ENCODE measurements at places on chromosomes 2 and 18.

- no peak for DNase-seq
Measured at GRCh38 chr2:109196081-109196875, 67.3 kb downstream of the SH3RF3 start.

DNA sequence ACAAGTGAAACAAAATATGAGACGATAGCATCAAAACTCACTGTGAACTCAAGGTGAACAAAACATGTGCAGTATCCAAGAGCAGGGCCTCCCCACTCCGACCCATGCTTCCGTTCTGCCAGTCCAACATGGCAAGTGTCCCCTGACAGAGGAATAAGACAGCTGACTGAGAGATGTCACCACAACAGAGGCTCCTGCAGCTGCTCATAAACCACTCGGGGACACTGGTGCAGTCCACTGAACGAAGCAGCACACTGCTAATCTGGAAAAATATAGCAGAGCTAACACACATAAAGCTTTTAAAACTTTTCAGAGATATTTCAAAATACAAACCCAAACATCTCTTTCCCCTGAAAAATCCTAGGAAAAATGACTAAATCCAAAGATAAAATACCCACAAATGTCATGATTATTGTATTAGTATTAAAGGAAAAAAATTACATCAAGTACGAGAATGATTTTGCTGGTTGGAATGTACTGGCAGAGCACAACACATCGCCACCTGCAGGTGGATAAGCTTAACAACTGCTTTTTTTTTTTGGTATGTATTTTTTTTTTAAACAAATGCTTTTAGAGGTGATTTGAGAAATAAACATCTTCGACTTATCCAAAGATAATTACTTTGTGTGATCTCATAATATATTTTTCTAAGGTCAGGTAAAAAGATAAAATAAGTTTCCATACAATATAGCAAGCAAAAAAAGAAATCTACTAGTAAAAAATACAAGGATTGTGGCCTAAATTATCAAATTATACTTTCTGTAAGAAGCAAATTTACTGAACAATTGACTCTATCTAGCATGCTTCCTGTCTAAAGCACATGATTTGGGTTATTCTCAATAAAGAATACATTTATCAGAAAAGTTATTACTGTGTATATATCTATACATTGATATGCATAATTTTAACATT is 18.6 kb downstream of the THADA start:
- peak; percentile 31 for DNase-seq

- DNase-seq, result no peak
Measured at GRCh38 chr2:222738312-222738711, 66.9 kb downstream of the MOGAT1 start.

DNA sequence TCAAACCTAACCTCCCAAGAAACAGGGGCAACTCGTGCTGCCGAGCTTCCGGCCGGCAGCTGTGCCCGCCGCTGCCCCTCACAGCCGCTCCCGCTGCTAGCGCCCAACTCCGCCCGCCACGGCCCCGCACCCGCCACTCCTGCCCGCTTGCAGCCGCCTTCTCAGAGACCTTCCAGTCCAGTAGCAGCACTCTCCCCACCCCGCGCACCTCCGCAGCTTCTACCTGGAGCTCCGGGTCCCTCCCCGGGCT is 722 bp upstream of the C2orf15 start:
- DNase-seq, result no peak

All from non-pigmented ciliary epithelial cell (primary cell).